ENCODE measurements at places on chromosomes 12 and 14.

GRCh38 chr12:106296179-106296877 lies 6.2 kb upstream of the TCP11L2 start:
- DNase-seq, result no peak

DNA sequence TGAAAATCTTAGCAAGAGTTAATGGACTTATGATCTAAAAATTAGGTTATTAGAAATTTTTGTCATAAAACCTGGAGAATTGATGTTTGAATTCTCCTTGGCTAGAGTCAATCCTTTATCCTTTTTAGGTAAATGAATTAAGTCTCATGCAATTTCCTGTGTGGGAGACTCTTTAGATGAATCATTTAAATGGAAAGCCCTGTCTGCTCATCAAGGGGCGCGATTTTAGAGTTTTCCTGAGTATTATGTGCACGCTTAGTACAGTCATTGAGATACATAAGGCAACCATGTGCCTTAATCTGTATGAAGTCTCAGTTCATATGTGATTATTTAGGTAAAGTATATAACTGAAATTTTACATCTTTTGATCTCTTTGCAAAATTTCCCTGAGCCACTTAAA lies 974.7 kb downstream of the NRXN3 start:
- DNase-seq, result no peak

- no peak for DNase-seq
Measured at GRCh38 chr14:26719514-26719913, 121.7 kb upstream of the NOVA1 start.

- no peak for DNase-seq
Measured at GRCh38 chr12:84408936-84409335, 503.7 kb downstream of the SLC6A15 start.

- peak; percentile 71 for DNase-seq
Measured at GRCh38 chr12:78898416-78898815, 33.8 kb downstream of the SYT1 start.

DNA sequence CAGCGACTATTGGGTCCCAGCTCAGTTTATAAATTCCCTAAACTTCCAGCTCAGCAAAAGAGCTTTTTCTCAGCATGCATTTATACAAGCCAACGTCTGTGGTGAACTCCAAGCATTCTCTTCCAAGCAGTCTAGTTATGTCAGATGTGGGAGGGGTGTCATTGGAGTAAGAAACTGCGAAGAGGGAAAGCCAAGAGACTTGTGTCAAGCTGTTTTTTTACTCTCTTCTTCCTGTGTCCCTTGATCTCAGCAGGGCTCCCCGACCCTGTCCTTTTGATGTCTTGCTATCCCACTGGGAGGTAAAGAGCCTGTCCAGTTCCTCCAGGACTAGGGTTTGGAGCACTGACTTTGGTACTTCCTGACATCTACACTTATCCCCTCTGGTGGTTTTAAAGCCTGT lies 69.0 kb downstream of the PPM1H start:
- DNase-seq, result no peak

Measured in NCI-H1105 (cell line).